ENCODE measurements at places on chromosomes 4 and X. TPM values are rescaled to one million over a fixed set of nuclear protein-coding genes. Genes with fewer than 3 reads are reported as not detected.

Gene MAGIX
- 1.6 TPM for total RNA-seq

Gene TRO
- total RNA-seq, result 2.0 TPM

Gene ANXA3
- 415 TPM for total RNA-seq

Gene MBNL3
- total RNA-seq, result 12.4 TPM

Gene ERVMER34-1
- 9.7 TPM for total RNA-seq

Gene GUCY2F
- not detected for total RNA-seq

All from foreskin keratinocyte (primary cell).